Retinal pigment epithelial cell (primary cell): ENCODE measurements at places on chromosomes 5 and 9.

DNA sequence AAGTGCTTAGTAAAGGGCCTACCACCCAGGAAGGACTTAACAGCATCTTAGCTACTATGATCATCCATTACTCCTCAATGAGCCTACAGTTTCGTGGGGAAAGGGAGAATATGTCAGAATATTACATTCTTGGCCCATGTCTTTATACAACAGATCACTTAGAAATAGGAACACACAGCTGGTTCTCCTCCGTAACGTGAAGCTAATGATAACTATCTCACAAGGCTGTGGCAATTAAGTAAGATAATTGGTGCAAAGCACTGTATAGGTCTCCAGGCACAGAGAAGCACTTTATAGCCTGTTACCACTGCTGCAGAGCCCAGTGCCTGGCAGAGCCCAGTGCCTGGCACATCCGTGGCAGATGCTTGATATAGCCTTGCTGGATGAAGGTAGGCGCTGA, 347.6 kb downstream of the SLIT3 start:
- DNase-seq = no peak

DNA sequence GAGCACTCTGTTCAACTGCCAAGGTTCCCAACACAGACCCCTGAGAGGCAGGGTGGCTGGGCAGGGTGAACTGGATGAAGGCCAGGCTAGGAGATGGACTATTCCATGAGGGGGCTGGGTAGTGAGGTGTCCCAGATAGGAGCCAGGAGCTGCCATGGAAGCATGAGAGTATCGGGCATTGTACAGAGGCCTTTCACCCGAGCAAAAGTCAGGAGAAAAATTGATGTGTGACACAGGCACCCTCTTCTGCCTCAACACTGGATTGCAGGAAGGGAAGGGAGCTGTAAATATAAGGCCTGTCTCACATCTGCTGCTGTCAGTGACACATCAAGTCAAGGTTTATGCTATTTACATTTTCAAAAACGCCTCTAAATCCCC, 74.6 kb downstream of the UBAP1 start:
- no peak for DNase-seq

GRCh38 chr5:109688630-109688969, 1.1 kb upstream of the MAN2A1 start:
- no peak for DNase-seq

- DNase-seq = no peak
Measured at GRCh38 chr5:56669534-56670483, 145.5 kb upstream of the MAP3K1 start.
